ENCODE measurements at places on chromosomes 11 and 22.
A peak's percentile ranks its signal among the peaks of the same experiment; 100 is the strongest.

DNA sequence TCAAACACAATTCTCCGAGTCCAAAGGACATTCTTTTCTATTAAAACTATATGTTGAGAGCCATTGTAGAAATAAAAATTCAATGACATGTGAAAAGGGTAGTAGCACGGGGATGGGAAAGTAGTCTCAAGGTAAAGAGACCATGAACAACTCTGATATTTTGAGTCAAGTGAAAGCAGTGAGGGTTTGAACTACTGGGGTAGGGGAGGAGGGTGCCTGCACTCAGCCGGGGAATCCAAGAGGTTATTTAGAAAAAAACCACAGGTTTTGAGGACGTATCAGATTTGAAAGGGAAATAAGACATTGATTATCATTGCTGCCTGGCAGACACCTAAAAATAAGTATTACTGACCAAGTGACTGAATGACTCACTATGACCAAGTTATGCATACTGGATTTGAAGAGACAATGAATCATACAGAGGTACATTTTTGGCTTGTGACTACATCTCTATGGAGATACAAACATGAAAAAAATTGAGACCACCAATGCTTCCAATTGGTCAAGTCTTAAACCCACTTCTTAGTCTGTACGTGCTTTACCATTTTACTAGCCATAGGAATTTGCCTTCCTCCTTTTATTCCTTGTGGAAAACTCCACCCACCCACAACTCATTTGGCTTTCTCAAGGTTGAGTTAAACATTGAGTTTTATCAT, 2.2 kb upstream of the OR52H1 start:
- DNase-seq = no peak

- no peak for DNase-seq
Measured at GRCh38 chr11:108289699-108290098, 66.8 kb downstream of the ATM start.

GRCh38 chr11:117934526-117935307, 5.5 kb upstream of the TMPRSS13 start:
- no peak for DNase-seq

GRCh38 chr11:11449327-11449726, 96.3 kb upstream of the CSNK2A3 start:
- DNase-seq = no peak

- no peak for DNase-seq
Measured at GRCh38 chr11:68328374-68329091, 16.1 kb downstream of the LRP5 start.

GRCh38 chr22:40703174-40703573, 23.9 kb downstream of the MCHR1 start:
- DNase-seq = peak; percentile 69

DNA sequence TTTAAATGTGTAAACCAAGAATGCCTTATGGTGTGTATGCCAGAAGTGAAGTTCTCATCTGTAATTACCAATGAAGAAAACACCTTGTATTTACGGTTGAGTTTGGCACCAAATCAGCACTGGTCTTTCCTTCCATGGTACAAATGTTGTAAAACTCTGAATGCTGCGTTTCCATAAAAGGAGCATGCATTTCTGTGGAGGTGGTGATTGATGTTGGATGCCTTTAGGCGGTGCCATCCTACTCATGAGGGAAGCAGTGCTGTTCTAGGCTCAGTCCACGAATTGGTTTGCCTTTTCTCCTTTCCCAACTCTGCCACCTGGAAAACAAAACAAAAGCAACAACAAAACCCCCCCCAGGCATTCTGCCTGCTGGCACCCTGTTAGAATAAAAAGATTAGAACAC, 124.4 kb downstream of the TEAD1 start:
- no peak for DNase-seq

DNA sequence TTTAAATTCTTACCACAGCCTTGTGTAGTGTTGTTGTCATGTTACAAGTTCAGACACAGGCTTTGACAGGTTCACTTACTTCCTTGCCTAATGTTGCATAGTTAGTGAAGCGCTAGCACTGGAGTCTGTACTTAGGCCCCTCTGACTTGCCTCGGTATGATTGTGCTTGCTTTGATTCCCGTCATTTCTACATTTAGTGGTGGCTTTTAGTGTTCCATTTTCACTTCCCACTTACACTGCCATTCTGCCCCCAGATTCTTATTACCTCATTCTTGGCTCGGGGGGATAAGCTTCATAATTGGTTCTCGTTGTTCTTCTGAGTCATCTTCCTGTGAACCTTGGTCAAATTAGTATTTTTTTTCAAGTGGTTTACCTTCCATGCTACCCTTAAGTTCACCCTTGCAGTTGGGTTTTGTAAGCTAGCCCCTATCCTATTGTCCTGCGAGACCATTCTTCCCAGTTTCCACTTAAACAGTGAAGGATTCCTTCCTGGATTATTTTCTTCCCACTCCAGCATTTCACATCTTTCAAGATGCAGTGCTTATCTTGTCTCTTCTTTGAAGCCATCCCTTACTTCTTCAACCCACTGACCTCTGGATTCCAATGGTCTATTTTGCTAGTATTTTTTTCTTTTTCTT, 68.7 kb downstream of the DDX10 start:
- peak; percentile 38 for DNase-seq

DNA sequence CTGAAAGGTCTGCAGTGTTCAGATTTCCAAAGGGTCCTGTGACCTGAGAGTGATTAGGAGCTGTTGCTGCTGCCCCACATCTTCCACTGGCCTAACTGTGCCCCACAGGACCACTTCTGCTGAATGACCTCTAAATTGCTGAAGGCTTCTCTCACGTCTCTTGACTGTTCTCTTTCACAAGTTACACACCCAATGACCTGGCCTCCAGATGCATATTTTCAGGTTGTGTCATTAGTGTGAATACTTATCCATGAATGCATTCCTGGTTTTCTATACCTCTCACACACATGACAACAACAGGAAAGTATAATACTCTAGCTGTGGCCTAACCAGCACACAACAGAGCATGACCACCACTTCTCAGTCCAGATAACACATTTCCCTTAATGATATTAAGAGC, 15.4 kb downstream of the PRR14L start:
- DNase-seq = no peak

Data from GM13976 (cell line).